Activated B cell treated with CpG ODN at 0.5 μM for 24 hours (primary cell): ENCODE measurements at places on chromosomes 4 and X.

GRCh38 chr4:58064653-58065052 is 954.5 kb upstream of the IGFBP7 start:
- no peaks in the 10 kb centered on the region for H3K4me1 ChIP-seq
- H3K27me3 ChIP-seq, result no peaks in the 10 kb centered on the region
- H3K4me3 ChIP-seq, result no peak overlapping the region
- no peaks in the 10 kb centered on the region for H3K36me3 ChIP-seq
- no peak for DNase-seq
- no peak overlapping the region for H3K27ac ChIP-seq

DNA sequence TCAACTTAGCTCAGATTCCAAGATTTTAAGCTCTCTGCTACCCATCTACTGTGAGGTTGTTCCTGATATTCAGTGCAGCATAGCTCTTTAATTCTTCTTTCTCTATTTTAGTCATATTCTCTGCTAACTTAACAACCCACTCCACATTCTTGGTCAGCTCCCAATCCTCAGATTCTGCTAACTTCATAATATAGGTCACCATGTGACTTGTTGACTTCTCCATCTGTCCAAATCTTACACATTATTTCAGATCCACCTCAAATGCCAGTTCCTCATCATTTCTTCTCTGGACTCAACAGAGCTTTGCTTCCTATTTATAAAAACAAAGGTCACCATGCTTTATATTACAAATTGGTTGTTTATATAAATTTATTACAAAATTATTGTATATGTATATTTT is 29.3 kb upstream of the RXFP1 start:
- DNase-seq, result no peak
- H3K4me3 ChIP-seq, result no peak overlapping the region
- no peaks in the 10 kb centered on the region for H3K4me1 ChIP-seq
- H3K27ac ChIP-seq, result no peak overlapping the region
- H3K36me3 ChIP-seq, result no peaks in the 10 kb centered on the region
- H3K27me3 ChIP-seq, result no peaks in the 10 kb centered on the region

DNA sequence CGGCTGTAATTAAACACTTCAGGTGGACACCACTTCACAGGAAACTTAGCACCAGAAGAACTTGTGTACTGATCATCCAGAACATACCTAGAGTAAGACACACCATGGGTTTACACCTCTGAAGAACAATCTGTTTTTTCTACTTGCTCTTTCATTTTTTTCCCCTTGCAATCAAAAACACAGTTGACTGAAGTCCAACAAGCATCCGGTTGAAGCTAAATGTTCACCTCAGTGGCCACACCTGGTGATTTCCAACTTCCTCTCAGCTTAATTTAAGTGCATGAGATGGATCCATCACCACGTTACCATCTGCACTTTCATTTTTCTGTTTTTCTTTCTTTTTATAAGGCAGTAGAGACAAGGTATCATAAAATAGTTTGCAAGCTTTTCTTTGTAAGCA is 4.9 kb upstream of the TXK start:
- DNase-seq, result no peak
- peak overlapping the region; percentile 30 for H3K4me3 ChIP-seq
- H3K4me1 ChIP-seq, result peaks cover 28% of the 10 kb centered on the region
- H3K27ac ChIP-seq, result peak overlapping the region; percentile 36

DNA sequence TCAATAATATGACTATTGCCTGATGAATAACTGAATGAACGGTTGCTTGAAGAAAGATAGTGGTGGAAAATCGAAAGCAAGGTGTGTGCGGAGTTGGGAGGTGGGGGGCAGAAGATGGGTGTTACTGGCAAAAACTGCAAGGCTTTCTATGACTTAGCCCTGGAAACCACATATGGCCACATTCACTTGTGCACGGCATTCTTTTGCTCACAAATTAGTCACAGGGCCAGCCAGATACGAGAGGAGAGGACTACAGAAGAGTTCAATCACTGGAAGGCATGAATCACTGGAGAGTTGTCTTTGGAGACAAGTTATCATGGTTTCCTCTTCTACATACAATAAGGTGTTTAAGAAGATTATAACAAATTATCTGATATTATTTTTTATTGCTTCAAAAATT is 626.5 kb upstream of the CPEB2 start:
- H3K4me1 ChIP-seq, result no peaks in the 10 kb centered on the region
- no peak overlapping the region for H3K27ac ChIP-seq
- no peaks in the 10 kb centered on the region for H3K36me3 ChIP-seq

- H3K36me3 ChIP-seq, result no peaks in the 10 kb centered on the region
- peaks cover 4% of the 10 kb centered on the region for H3K27me3 ChIP-seq
- peaks cover 5% of the 10 kb centered on the region for H3K4me1 ChIP-seq
- no peak overlapping the region for H3K27ac ChIP-seq
- no peak for DNase-seq
Observed at GRCh38 chr4:185966997-185967775, 101.8 kb upstream of the TLR3 start.
